Activated naive CD4-positive, alpha-beta T cell treated with anti-CD3 and anti-CD28 coated beads, Interleukin-2, amount 50 U/mL, for 16 hours (primary cell): ENCODE measurements at places on chromosomes 7 and 10.

- no peak for DNase-seq
These were observed 9.6 kb upstream of the C10orf105 start for GRCh38 chr10:71729161-71729636.

GRCh38 chr7:45446195-45446944 is 127.8 kb upstream of the ADCY1 start:
- no peak for DNase-seq

GRCh38 chr7:132019703-132020102 is 463.3 kb upstream of the PODXL start:
- no peak for DNase-seq

DNA sequence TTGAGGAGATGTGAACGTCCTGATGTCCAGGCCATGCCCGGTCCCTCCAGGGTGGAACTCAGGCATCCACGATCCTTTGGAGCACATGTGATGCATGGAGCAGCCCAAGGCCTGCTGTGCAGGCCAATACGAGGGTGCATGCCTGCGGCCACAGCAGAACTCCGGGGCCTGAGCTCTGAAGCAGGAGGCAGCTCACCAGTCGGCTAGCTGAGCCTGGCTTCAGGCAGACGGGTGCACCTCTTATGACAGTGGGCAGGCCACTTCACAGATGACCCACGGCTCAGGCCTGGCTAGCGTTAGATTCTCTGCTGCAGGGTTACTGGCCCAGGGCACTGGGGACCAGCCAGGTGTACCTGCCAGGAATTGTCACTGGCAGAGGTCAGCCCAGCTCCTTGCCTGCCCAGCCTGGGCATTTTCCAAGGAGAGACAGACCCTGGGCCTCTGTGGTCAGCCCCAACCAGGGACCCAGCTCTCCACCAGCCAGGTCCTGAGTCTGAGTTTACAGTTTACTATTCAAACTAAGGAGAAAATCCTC is 29.6 kb upstream of the INPP5A start:
- DNase-seq, result no peak

GRCh38 chr10:131722525-131723264 is 178.1 kb upstream of the PPP2R2D start:
- no peak for DNase-seq

GRCh38 chr7:2667843-2668242 is 20.2 kb upstream of the AMZ1 start:
- DNase-seq, result no peak

DNA sequence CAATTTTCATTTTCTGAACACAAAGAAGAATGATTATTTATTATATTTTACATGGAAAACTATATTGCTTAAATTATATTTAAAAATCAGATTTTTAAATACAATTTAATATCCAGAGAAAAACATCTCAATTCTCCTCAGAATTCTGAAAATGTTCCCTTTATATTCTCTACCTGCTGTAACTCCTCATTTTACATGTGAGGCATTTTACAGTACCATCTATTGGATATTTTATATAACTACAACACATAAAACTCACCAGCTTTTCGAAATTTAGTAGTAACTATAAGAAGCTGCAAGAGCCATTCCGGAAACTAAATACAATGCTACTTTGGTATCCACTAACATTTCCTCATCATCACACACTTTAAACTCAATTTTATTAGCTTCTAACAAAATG is 264.6 kb downstream of the DGKB start:
- DNase-seq, result no peak

GRCh38 chr7:22231806-22232205 is 125.1 kb downstream of the RAPGEF5 start:
- no peak for DNase-seq

GRCh38 chr7:127252377-127252713 is 396 bp downstream of the GRM8 start:
- no peak for DNase-seq

- DNase-seq, result no peak
These were observed 225.4 kb downstream of the ZMYND11 start for GRCh38 chr10:360653-361052.

DNA sequence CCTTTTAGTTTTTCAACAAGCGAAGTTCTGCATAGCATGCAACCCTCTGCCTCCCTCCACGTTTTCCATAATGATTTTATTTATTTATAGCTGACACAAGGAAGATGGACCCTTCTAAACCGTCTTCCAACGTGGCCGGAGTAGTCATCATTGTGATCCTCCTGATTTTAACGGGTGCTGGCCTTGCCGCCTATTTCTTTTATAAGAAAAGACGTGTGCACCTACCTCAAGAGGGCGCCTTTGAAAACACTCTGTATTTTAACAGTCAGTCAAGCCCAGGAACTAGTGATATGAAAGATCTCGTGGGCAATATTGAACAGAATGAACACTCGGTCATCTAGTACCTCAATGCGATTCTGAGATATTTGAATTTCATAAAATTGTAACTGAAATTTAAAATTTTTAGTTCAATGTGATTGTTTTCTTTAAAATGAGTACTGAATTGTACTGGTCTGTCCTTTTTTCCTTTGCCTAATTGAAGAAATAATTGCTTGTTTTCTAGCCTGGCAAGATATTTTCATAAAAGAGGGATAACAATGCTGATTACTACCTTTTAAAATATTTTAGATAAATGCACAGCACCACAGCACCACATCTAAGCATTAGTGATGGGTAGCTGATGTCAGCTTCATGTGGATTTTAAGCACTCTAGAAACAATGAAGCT is 41.5 kb upstream of the SLC39A12 start:
- DNase-seq, result no peak

DNA sequence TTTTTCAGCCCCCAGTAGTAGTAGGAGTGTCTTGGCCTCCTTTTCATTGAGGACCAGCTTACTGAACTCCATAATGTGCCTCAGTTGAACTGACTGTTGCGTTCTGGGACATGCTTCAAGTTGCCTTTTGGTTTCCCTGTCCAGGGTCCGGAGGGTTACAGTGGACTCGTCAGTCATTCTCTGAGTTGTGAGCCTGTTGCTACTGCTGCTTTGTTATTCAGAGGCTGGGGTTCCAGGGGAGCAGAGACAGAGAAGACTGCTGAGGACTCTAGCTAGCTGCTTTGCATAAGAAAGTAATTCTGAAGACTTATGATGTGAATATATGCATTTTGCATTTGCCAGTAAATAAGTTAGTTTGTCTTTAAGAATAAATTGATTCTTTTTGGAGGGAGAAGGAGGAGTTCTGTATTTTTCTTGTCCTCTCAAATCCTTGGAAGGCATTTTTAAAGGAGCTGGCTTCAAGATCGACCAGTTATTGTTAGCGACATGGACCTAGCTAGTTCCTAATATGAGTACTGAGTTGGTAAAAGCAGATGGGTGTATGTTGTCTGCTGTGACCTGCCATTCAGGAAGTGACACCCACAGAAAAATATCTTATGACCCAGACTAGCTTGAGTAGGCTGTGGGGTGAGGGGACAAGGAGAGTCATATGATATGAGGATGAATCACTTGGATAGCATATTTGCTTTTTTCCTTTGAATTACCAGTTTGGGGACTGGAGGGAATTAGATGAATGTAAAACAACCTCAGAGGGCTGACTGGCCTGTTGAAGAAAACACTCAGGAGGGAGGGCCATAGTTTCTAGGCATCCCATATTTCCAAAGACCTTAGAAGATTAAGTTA is 8.3 kb downstream of the PI4K2A start:
- peak; percentile 20 for DNase-seq

DNA sequence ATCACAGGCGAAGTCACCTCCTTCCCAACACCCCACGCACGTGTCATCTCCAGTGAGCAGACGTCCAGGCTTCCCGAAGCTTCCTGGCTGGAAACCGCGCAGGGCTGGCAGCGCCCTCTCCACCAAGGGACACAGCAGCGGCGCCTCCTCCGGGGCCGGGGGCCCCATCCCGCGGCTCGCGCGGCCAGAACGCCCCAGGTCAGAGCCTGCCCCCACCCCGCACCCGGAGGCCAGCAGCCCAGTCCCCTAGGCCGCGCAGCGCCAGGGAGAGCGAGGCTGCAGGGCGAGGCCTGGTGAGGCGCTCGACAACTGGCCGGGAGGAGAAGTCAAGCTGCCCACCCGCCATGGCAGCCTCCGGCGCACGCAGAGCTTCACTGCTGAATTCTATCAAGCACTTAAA is 247.0 kb downstream of the SEMA3D start:
- DNase-seq, result no peak

- DNase-seq, result no peak
These were observed 205.4 kb upstream of the ADO start for GRCh38 chr10:62599161-62599560.

DNA sequence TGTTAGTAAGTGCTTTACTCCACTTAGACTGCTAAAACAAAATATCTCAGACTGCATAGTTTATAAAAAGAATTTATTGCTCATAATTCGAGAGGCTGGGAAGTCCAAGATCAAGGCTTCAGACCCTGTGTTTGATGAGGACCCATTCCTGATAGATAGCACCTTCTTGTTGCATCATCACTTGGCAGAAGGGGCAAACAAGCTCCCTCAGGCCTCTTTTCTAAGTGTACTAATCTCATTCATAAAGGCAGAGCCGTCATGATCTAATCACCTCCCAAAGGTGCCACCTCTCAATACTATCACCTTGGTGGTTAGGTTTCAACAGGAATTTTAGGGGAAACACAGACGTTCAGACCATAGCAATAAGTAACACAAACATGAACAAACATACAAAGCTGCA is 55.4 kb downstream of the CRPPA start:
- DNase-seq, result no peak

GRCh38 chr10:74058658-74059057 is 60.7 kb downstream of the VCL start:
- DNase-seq, result no peak

- DNase-seq, result no peak
These were observed 131.9 kb downstream of the C10orf90 start for GRCh38 chr10:126538439-126539135.

DNA sequence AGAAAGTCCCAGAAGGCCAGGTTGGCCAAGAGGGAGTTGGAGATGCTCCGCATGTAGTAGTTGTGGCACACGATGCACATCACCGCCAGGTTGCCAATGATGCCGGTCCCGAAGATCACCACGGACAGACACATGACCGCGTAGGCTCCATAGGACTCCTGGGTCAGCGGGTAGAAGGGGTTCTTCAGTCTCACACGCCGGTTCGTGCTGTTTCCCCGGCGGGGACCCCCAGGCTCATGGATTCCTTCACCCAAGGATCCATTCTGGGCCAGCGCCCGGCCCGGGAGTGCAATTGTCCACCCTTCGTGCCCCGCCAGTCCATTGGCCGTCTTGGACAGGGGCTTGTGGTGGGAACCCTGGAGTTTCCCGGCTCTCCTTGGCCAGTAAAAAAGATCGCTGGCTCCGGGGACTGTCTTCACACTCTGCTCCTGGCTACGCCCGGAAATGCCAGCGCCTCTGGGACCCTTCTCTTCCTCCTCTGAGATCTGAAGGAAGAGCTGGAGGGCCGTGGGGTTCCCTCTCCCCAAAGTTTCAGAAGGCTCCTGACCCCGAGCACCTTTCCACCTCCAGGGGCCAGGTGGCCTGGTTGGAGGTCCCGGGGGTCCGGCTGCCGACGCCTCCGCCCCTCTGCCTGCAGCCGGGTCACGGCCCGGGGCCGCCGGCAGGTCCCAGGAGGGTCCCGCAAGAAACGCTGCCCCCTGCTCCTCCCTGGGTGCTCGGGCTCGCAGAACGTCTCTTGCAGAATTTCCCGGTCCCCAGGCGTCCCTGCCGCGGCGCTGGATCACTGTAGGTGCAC is 1.3 kb downstream of the GPR37 start:
- no peak for DNase-seq

GRCh38 chr7:40572810-40573465 is 438.1 kb downstream of the SUGCT start:
- no peak for DNase-seq

- no peak for DNase-seq
These were observed 235.0 kb downstream of the CCDC7 start for GRCh38 chr10:32680803-32681557.

GRCh38 chr7:7125963-7126362 is 56.4 kb upstream of the C1GALT1 start:
- DNase-seq, result no peak

GRCh38 chr7:66864294-66864693 is 56.7 kb upstream of the TMEM248 start:
- no peak for DNase-seq

DNA sequence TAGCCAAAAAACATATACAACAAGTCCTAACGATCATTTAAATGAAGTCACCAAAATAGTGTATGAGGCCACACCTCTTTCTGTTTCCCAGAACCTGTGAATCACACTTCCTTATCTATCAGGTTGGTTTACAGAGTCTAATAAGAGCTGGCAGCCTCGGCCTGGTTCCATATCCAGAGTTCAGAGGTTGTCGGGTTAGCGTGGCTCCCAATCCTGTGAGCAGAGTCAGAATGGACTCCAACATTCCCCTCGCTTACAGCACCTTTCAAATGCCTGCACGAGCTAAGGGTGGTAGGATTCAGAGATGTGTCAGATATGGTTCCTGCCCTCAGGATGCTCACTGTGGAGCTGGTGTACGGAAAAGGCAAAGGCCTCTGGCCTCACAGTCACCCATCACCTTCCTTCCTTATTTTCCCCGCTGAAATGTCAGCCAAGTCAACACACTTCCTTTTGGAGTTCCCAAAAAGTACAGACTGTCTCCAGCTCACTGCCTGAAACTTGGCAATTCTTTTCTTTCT is 6.0 kb downstream of the IL15RA start:
- DNase-seq, result no peak

- DNase-seq, result no peak
These were observed 180.5 kb upstream of the ASAH2 start for GRCh38 chr10:50431791-50432190.

DNA sequence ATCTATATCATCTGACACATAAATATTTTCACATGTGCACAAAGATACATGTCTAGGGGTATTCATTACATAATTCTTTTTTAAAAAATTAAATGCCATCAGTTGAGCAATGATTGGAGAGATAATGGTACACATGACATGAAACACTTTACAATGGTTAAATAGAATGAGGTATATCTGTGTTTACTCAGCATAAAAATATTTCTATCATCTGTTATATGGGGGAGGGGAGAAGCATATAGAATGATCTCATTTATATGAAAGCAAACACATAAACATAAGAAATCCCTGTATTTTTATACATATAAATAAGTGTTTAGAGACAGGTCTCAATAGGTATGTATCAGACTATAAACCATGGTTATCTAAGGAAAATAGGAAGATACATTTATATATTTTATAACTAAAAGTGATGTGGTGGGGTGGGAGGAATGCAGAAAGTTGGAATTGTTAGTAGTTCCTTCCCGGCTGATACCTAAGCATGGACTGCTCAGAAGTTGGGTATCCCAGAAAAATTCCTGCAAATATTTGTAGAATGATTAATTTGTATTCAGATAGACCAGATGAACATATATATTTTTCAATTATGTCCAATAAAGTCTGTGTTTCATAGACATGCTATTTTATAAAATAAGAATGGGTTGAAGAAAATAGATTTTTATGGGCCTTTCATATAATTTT is 75.1 kb downstream of the SHOC2 start:
- DNase-seq, result no peak

GRCh38 chr10:62352356-62352970 is 21.7 kb upstream of the ZNF365 start:
- peak; percentile 54 for DNase-seq

GRCh38 chr7:22559829-22560489 is 60.0 kb upstream of the STEAP1B start:
- DNase-seq, result peak; percentile 74
